Suprapubic skin (tissue), 4 donors: ENCODE measurements at places on chromosomes 1 and 21. TPM values are rescaled to one million over a fixed set of nuclear protein-coding genes. Genes with fewer than 3 reads are reported as not detected.
A peak's percentile ranks its signal among the peaks of the same experiment; 100 is the strongest.

Gene IGSF3
- 48.1 TPM for total RNA-seq

Gene TGFBR3
- total RNA-seq: 98.3 TPM

Gene PPIAL4G
- not detected for total RNA-seq

Gene ASTN1
- total RNA-seq: 0.18 TPM

Gene ADGRL4
- total RNA-seq: 2.8 TPM

Gene UQCRHL
- 1.7 TPM for total RNA-seq

Gene TMEM51
- total RNA-seq: 11.9 TPM

Gene ANKRD34A
- not detected for total RNA-seq

Gene OR2G2
- total RNA-seq: not detected

Gene TAF12
- total RNA-seq: 27.5 TPM

Gene CLDN17
- total RNA-seq: not detected

DNA sequence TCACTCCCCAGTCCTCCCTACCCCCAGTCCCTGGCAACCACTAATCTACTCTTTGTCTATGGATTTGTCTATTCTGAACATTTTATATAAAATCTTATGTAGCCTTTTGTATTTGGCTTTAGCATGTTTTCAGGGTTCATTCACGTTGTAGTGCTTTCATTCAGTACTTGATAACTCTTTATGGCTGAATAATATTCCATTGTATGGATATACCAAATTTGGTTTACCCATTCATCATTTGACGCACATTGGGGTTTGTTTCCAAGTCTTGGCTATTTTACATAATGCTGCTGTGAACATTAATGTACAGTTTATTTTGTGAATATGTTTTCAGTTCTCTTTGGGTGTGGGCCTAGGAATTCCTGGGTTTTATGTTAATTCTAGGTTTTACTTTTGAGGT lies 2.6 kb downstream of the KDM1A start:
- DNase-seq: no peak
- H3K27ac ChIP-seq: no peak overlapping the region
- H3K36me3 ChIP-seq: no peaks in the 10 kb centered on the region
- peaks cover 20% of the 10 kb centered on the region for H3K4me1 ChIP-seq
- H3K4me3 ChIP-seq: no peak overlapping the region

GRCh38 chr1:37730376-37730775 lies 34.5 kb downstream of the EPHA10 start:
- DNase-seq: no peak
- H3K27ac ChIP-seq: no peak overlapping the region
- no peaks in the 10 kb centered on the region for H3K4me1 ChIP-seq
- no peaks in the 10 kb centered on the region for H3K36me3 ChIP-seq
- H3K4me3 ChIP-seq: no peak overlapping the region

GRCh38 chr21:38351961-38352521 lies 95.2 kb downstream of the KCNJ15 start:
- no peak overlapping the region for H3K27ac ChIP-seq
- peak overlapping the region; percentile 5 for H3K4me3 ChIP-seq
- H3K4me1 ChIP-seq: peaks cover 13% of the 10 kb centered on the region
- H3K36me3 ChIP-seq: no peaks in the 10 kb centered on the region
- H3K27me3 ChIP-seq: no peaks in the 10 kb centered on the region
- DNase-seq: no peak

DNA sequence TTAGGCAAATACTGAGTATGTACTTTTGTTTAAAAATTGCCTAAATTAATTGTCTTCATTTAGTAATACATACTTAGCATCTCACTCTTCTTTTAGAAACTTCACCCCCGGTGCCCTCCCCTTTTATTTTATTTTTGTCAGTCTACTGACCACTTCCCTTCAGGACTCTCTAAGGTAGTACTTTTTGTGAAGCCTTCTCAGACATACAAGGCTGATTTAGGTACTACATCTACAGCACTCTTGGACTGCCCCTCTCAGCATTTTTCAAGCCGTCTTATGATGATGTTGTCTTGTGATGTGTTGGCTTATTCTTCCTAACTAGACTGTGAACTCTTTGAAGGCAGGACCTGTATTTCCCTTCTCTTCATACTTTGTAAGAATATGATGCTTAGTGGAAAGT lies 24.7 kb downstream of the RPS6KC1 start:
- H3K4me1 ChIP-seq: no peaks in the 10 kb centered on the region
- no peak overlapping the region for H3K4me3 ChIP-seq
- no peaks in the 10 kb centered on the region for H3K27me3 ChIP-seq
- H3K36me3 ChIP-seq: peaks cover 7% of the 10 kb centered on the region
- DNase-seq: no peak

GRCh38 chr1:28062806-28063205 lies 25.6 kb downstream of the EYA3 start:
- no peak overlapping the region for H3K4me3 ChIP-seq
- no peaks in the 10 kb centered on the region for H3K27me3 ChIP-seq
- DNase-seq: no peak
- peaks cover 4% of the 10 kb centered on the region for H3K36me3 ChIP-seq
- no peak overlapping the region for H3K27ac ChIP-seq

DNA sequence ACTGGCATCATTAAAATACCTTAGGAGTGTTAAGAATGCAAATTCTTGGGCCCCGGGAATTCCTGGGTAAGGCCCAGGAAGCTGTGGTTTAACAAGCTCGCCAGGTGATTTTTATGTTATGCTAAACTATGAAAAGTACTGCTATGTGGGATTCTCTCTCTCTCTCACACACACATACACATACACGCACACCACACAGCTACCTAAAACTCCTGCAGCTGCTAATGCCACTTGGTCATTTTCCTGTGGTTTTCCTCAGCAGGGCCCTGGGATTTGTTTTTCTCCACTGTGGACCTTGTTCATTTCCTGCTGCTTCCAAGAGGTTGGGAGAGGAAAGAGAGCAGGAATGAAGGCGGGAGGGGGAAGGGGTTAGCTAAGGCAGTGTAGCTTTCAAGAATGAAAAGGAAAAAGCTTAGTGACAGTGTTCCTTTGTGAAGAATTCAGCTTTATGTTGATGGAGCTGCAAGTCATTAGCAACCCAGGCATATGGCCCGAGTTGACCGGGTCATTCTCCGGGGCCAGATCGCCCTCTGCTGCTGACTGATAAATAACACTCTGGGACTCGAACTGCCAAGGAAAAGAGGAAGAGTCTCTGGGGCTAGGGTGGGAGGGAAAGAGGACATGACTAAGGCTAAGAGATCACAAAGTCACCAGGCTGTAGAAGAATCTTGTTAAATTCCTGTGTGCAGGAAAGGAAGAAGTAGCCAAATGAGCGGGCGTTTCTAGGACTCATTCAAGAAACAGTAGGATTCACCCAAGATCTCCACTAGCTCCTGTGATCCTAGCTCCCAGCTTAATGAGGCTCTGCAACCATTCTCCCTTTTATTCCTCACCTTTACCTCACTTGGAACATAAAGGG lies 30.5 kb upstream of the LRIG2 start:
- DNase-seq: peak; percentile 82
- H3K27me3 ChIP-seq: no peaks in the 10 kb centered on the region
- H3K4me1 ChIP-seq: peaks cover 11% of the 10 kb centered on the region
- H3K27ac ChIP-seq: no peak overlapping the region
- no peaks in the 10 kb centered on the region for H3K36me3 ChIP-seq
